ENCODE measurements at places on chromosomes 12 and 14. TPM values are rescaled to one million over a fixed set of nuclear protein-coding genes. Genes with fewer than 3 reads are reported as not detected.

DNA sequence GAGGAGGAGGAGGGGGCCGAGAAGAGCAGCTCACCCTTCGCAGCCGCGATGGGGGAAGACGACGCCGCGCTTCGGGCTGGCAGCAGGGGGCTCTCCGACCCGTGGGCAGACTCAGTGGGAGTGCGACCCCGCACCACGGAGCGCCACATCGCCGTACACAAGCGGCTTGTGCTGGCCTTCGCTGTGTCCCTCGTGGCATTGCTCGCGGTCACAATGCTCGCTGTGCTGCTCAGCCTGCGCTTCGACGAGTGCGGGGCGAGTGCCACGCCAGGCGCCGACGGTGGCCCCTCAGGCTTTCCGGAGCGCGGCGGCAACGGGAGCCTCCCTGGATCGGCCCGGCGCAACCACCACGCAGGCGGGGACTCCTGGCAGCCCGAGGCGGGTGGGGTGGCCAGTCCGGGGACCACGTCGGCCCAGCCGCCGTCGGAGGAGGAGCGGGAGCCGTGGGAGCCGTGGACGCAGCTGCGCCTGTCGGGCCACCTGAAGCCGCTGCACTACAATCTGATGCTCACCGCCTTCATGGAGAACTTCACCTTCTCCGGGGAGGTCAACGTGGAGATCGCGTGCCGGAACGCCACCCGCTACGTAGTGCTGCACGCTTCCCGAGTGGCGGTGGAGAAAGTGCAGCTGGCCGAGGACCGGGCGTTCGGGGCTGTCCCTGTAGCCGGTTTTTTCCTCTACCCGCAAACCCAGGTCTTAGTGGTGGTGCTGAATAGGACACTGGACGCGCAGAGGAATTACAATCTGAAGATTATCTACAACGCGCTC is 745 bp downstream of the TRHDE start:
- H3K4me1 ChIP-seq, result peaks cover 4% of the 10 kb centered on the region
- no peaks in the 10 kb centered on the region for H3K36me3 ChIP-seq
- H3K27me3 ChIP-seq, result peaks cover 47% of the 10 kb centered on the region
- H3K27ac ChIP-seq, result no peak overlapping the region
- H3K4me3 ChIP-seq, result no peak overlapping the region

DNA sequence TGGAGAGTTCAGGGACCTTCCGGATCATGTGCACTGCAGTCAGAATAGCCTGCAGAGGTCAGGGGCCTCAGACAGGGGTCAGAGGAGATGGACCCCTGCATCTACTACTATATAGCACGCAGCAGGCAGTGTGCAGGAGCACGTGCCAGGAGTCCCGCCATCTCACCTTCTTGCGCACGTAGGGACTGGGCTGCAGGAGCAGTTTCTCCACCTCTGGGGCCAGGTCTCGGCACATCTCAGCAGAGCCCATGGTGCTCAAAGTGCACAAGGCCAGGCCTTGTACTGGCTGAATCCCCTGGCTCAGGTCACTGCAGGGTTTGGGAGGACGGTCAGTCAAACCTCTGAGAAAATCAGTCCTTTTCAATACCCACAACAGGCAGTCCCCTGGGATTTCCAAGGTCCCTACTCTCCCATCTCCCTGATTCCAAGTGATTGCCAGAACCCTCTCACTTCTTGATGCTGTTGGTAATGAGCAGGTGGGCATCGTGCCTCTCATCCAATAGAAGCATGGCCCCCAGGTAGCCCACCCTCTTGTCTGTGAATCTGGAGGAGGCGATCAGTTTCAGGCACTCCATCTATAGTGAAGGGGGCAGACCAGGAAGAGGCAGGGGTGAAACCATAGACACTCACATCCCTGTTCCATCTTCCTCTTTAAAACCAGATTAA is 1.3 kb downstream of the AP1G2 start:
- peak overlapping the region; percentile 99 for H3K27ac ChIP-seq
- H3K36me3 ChIP-seq, result peaks cover 31% of the 10 kb centered on the region
- H3K4me1 ChIP-seq, result peaks cover 23% of the 10 kb centered on the region
- no peaks in the 10 kb centered on the region for H3K27me3 ChIP-seq
- no peak for DNase-seq

DNA sequence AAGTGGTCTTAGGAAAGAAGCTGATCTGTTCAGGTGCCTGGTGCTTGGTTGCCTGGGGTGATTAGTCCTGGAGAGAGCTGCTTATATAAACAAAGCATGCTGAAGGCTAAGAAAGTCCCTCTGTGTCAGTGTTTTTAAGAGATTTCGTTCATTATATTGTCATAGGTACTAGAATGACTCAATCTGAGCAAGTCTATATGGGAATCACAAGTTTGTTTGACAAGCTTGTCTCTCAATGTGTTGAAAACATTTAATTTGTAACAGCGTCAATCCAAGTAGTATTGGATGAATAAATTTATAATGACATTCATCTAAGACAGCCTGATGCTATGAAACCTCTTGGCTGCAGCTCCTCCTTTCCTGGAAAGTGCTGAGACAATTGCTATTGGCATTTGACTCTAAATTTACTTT is 256.3 kb downstream of the TMTC2 start:
- no peaks in the 10 kb centered on the region for H3K27me3 ChIP-seq
- H3K4me3 ChIP-seq, result no peak overlapping the region
- no peak for DNase-seq
- no peaks in the 10 kb centered on the region for H3K4me1 ChIP-seq
- no peaks in the 10 kb centered on the region for H3K36me3 ChIP-seq
- no peak overlapping the region for H3K27ac ChIP-seq

- peaks cover 3% of the 10 kb centered on the region for H3K27me3 ChIP-seq
- no peaks in the 10 kb centered on the region for H3K36me3 ChIP-seq
- no peak for DNase-seq
- H3K4me1 ChIP-seq, result no peaks in the 10 kb centered on the region
- H3K27ac ChIP-seq, result no peak overlapping the region
Measured at GRCh38 chr12:52942066-52942900, 6.6 kb upstream of the KRT18 start.

DNA sequence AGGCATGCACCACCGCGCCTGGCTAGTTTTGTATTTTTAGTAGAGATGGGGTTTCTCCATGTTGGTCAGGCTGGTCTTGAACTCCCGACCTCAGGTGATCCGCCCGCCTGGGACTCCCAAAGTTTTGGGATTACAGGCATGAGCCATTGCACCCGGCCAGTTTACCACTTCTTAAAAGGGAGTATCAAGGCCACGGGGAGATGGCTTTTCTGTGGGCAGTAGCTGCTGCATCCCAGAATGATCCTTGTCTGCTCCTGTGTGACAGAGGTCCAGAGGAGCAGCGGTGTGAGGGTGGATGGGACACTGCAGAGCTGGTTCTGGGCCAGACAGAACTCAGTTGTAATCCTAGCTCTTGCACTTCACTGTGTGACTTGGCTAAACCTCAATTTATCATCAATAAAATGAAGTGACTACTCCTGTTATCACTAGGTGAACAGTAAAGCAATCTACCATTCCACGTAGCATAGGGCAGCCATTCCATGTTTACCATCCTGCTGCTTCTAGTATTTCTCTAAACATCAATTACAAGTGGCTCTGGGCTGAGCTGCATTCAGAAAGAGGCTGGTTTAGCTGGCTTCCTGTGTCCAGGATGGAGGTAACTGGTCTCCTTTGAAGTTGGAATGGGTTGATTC is 3.0 kb upstream of the NPFF start:
- H3K4me1 ChIP-seq, result peaks cover 10% of the 10 kb centered on the region
- H3K27ac ChIP-seq, result no peak overlapping the region
- peaks cover 12% of the 10 kb centered on the region for H3K36me3 ChIP-seq
- no peaks in the 10 kb centered on the region for H3K27me3 ChIP-seq

Gene CLEC1B
- not detected for total RNA-seq

Gene KRT8
- total RNA-seq, result 0.40 TPM
